ENCODE measurements at places on chromosomes 3 and 15. TPM values are rescaled to one million over a fixed set of nuclear protein-coding genes. Genes with fewer than 3 reads are reported as not detected.

DNA sequence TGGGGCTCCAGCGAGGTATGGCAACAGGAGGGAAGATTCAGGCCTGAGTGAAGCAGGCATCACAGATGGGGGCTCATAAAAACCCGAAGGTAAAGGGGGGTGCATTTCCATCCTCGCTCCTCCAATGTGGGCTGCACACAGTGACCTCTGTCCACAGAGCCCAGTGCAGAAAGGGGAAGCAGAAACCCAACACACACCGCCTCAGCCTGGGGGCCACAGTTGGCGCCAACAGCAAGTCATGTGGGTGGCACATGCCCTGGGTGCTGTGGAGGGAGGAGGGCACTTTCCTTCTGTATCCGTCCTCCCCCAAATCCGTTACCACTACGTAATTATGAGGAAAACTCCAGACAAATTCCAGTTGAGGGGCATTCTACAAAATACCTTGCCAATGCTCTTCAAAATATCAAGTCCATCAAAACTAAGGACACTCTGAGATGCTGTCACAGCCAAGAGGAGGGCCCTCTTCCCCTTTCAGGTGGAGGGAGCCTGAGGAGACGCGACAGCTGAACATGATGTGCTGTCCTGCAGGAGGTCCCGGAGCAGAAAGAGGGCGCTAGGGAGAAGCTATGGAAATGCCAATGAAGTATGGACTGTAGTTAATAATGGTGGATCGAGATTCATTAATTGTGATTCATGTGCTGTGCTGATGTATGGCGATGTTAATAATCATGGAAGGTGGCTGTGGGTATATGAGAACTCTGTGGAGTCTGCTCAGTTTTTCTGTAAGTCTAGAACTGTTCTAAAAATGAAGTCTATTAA lies 16.4 kb downstream of the APBA2 start:
- H3K4me1 ChIP-seq: no peaks in the 10 kb centered on the region
- no peak overlapping the region for H3K4me3 ChIP-seq
- H3K27ac ChIP-seq: no peak overlapping the region
- DNase-seq: no peak
- H3K27me3 ChIP-seq: no peaks in the 10 kb centered on the region

The FBXL2 gene
- 12.8 TPM for total RNA-seq

The NR1I2 gene
- 0.07 TPM for total RNA-seq

The SOX14 gene
- not detected for total RNA-seq

The POPDC2 gene
- total RNA-seq: 1.6 TPM

The GOLGA8G gene
- not detected for total RNA-seq

The SAMD7 gene
- not detected for total RNA-seq

The ACTC1 gene
- total RNA-seq: not detected

GRCh38 chr15:90644526-90644925 lies 72.6 kb upstream of the BLM start:
- DNase-seq: no peak
- H3K36me3 ChIP-seq: no peaks in the 10 kb centered on the region
- no peaks in the 10 kb centered on the region for H3K27me3 ChIP-seq
- H3K4me3 ChIP-seq: no peak overlapping the region
- no peak overlapping the region for H3K27ac ChIP-seq

GRCh38 chr3:58480309-58480708 lies 11.6 kb upstream of the KCTD6 start:
- no peak overlapping the region for H3K27ac ChIP-seq
- H3K4me1 ChIP-seq: no peaks in the 10 kb centered on the region
- H3K27me3 ChIP-seq: no peaks in the 10 kb centered on the region
- no peaks in the 10 kb centered on the region for H3K36me3 ChIP-seq
- DNase-seq: no peak

- DNase-seq: no peak
- H3K4me3 ChIP-seq: no peak overlapping the region
- H3K27me3 ChIP-seq: no peaks in the 10 kb centered on the region
- no peaks in the 10 kb centered on the region for H3K36me3 ChIP-seq
- no peak overlapping the region for H3K27ac ChIP-seq
Measured at GRCh38 chr3:189172668-189173419, 1.1 kb downstream of the TPRG1 start.

The SRGAP3 gene
- total RNA-seq: 8.3 TPM

DNA sequence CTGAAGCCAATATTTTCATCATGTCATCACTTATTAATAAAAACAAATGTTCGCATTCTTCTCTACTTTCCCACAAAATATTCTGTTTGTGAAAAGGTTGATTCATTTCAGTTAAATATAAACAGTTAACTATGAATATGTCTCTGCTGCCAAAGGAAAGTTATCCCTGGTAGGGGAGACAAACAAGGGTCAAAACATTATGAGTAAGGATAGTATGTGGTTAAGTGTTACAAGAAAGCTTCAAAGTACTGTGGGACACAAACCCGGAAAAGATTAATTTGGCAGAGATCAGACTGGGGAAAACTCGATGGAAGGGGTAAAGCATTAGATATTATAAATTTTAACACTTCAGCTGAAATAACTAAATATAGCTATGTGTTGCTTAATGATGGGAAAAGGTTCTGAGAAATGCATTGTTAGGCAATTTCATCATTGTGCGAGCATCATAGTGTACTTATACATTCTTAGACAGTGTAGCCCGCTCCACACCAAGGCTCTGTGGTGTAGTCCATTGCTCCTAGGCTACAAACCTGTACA lies 436.5 kb upstream of the TBL1XR1 start:
- H3K4me1 ChIP-seq: no peaks in the 10 kb centered on the region
- no peak overlapping the region for H3K27ac ChIP-seq

The KCNMB3 gene
- total RNA-seq: not detected
